ENCODE measurements at places on chromosomes 6 and 20. TPM values are rescaled to one million over a fixed set of nuclear protein-coding genes. Genes with fewer than 3 reads are reported as not detected.

Gene SUPT3H
- total RNA-seq, result 41.1 TPM

Gene GPX5
- total RNA-seq, result not detected

- no peak for DNase-seq
- H3K27me3 ChIP-seq, result no peaks in the 10 kb centered on the region
- no peaks in the 10 kb centered on the region for H3K4me1 ChIP-seq
- no peak overlapping the region for H3K27ac ChIP-seq
These were observed 750.5 kb downstream of the FRK start for GRCh38 chr6:115310156-115310555.

- no peak within 1 kb of the TSS for H3K27ac ChIP-seq
- peak; percentile 38 for DNase-seq
- no peaks in the 10 kb centered on the region for H3K36me3 ChIP-seq
- peak within 1 kb of the TSS; percentile 43 for H3K4me3 ChIP-seq
- H3K27me3 ChIP-seq, result peaks cover 36% of the 10 kb centered on the region
These were observed at the start of gene GDAP1L1 for GRCh38 chr20:44247131-44247571. GDAP1L1 (plus strand) TSS chr20:44247308; CDS start chr20:44247335, 27 bp downstream.

GRCh38 chr6:74939721-74940620, 265.9 kb downstream of the COL12A1 start:
- no peaks in the 10 kb centered on the region for H3K27me3 ChIP-seq
- no peak overlapping the region for H3K4me3 ChIP-seq
- H3K36me3 ChIP-seq, result no peaks in the 10 kb centered on the region
